ENCODE measurements at places on chromosomes 1 and 21.

GRCh38 chr1:33719326-33719725, 144.6 kb upstream of the HMGB4 start:
- DNase-seq: no peak

GRCh38 chr1:91402023-91402422, 2.6 kb downstream of the HFM1 start:
- peak; percentile 6 for DNase-seq

DNA sequence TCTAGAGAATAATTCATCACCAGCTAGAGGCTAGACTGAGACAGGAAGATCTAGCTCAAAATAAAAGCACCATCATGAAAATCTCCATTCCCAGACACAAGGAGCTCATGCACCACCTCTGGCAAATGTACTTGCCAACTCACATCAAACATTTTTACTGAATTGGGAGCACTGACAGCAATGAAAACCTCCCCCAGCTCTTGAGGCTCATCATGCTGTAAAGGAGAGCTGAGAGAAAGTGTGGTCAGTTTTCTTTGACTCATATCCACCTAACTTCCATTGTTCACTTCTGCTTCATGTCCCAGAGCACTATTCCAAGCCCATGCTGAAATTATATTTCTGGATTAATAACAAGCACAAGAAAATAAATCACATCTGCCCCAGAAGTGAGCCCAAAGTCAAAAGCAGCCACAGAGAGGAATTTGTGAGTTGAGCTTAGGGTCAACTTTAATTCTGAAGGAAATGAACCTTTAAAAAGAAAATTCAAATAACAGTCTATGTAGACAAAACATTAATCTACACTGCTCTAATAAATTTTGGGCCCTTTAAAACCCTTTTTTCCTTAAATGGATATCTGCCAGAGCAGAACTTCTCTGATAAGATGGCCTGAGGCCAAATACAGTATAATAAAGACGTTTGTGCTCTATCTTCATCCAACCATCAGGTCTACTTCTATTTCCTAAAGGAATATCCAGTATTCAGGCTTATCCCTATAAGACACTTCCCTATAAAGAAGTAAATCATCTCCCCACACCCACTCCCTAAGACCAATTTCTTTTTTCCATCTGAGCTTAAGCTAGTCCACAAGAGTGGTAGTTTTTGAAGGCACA, 85.9 kb upstream of the ADAM30 start:
- no peak for DNase-seq

- no peak for DNase-seq
Measured at GRCh38 chr1:204202481-204202880, 6.2 kb upstream of the KISS1 start.
